ENCODE measurements at places on chromosomes 6 and 20.

GRCh38 chr20:63179687-63180568, 36.0 kb downstream of the YTHDF1 start:
- no peak for DNase-seq

- no peak for DNase-seq
Observed at GRCh38 chr6:31587791-31588777, 2.0 kb downstream of the LST1 start.

- no peak for DNase-seq
Observed at GRCh38 chr6:28743271-28743789, 180.5 kb downstream of the TRIM27 start.

- DNase-seq, result no peak
Observed at GRCh38 chr20:573414-574296, 30.1 kb upstream of the CSNK2A1 start.

- DNase-seq, result no peak
Observed at GRCh38 chr6:45513843-45514242, 136.1 kb upstream of the SUPT3H start.

DNA sequence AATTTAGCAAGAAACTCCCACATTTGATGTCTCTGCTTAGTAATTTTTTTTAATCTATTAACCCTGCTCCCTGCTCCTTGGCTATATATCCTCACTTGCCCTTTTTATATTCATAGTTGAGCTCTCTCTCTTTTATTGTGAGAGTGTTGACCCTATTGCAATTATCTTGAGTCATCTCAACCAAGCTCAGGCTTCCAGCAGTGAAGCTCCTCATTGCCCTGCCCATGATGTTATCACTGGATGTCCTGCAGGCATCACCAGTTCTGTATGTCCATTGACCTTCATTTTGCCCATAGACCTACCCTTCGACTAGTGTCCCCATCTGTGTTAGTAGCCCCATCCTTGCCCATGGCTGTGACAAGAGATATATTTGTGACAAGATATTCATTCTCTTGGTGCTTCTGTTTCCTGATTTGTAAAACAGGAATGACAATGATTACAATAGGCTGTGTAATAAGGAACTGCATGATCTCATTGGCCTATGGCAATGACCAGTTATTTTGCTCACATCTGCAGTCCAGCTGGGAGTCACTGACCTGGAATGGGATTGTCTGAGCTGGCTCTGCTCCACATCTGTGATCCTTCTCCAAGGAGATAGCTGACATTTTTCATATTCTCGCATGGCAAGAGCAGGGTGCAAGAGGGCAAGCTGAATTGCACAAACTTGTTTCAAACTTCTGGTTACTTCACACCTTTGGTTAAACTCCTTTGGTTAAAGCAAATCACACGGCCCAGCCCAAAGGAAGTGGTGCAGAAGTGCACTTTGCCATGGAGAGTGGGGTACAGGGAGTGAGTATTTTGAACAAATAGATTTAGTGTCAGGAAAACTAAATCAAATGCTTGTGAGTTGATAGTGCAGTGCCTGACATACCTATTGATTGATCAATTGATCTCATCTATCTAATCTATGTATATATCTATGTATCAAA, 47.7 kb upstream of the CST5 start:
- no peak for DNase-seq

GRCh38 chr6:150046943-150047342, 21.6 kb upstream of the RAET1L start:
- no peak for DNase-seq

DNA sequence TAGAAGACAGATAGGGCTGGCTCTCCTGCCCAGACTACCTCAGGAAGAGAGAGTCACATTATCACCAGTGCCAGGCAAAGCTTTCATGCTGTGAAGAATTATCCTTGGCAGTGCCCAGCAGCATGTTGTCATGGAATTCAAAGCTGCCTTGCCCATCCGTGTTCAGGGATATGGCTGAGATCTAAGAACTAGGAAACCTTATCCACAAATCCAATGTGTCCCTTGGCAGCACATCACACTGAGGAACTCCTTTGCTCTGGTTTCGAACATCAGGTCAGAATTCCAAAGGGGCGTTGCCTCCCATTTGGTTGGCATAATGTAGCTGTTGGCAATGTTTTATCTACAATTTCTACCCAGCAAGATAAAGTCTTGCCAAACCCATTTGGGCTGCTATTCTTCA, 52.7 kb downstream of the ADGRF1 start:
- no peak for DNase-seq

DNA sequence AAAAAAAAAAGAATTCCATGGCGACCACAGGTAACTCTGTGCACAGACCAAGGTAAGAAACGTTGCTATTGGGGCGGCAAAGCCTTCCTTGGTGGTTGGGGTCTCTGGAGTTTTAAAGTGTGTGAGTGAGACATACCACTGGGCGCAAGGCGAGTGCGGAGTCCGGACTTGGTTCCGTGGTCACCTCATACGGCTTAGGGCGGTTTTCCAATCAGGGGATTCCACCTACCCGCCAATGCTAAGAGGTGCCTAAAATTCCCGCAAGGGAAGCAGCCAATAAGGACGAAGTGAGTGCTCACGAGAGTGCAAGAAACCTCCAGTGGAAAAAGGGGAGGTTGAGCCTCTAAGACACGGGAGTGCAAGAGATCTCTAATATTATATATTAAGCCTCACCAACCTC, 68.6 kb upstream of the PRSS16 start:
- no peak for DNase-seq

Measured in astrocyte (in vitro differentiated cells and primary cell).